Endothelial cell of umbilical vein (primary cell): ENCODE measurements at places on chromosomes 5 and 9. TPM values are rescaled to one million over a fixed set of nuclear protein-coding genes. Genes with fewer than 3 reads are reported as not detected.
A peak's percentile ranks its signal among the peaks of the same experiment; 100 is the strongest.

DNA sequence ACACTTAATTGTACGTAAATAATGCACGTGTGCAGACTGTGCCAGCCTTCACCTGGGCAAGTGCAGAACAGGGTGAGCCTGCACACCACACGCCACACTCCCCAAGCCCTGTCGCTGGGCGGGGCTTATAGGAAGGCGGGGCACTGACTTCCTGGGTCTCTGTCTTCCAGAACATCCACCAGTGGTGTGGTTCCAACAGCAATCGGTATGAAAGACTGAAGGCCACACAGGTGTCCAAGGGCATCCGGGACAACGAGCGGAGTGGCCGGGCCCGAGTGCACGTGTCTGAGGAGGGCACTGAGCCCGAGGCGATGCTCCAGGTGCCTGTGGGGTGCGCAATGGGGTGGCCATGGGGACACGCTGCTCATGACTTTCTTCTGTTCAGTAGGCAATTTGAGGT lies 44.2 kb downstream of the GSN start:
- no peak for DNase-seq

DNA sequence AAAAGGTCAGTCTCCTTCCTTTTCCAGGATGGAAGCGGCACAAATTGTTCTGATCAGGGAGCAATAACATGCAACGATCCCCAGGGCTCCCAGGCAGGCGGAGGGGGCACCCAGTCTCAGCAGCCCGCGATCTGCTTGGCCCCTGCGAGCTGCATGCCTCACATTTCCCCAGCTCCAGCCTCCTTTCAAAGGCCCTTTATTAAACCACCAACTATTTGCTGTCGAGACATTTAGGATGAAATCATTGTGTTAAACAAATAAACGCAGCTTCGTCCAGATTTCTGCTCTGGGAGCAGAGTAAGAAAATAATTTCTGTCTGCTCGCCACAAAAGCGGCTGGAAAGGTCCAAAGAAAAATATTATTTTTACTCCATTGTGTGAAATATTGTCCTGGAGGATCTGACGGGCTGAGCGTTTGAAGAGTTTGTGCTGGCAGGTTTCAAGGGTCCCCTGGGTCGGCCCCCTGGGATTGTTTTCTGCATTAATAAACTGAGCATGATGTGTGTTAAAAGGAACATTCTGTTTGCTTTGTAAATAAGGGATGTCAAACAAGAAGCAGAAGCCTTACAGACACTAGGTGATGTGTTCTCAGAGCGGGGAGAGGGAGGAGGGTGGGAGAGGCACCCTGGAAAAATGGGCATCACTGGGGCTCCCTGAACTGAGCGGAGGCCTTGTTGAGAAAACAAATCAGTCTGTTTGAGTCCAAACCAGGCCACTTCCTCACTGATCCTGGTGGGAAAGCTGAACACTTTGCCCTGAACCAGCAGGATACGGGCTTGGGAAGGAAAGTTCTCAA lies 110.1 kb downstream of the FOXD1 start:
- no peak for DNase-seq

CPEB4 gene
- total RNA-seq, result 16.4 and 18.1 TPM in 2 replicates

- DNase-seq, result no peak
These were observed 66.0 kb downstream of the MYO10 start for GRCh38 chr5:16869821-16870796.

- DNase-seq, result no peak
These were observed 8.7 kb upstream of the OR5C1 start for GRCh38 chr9:122780026-122780425.

OTULIN gene
- total RNA-seq, result 30.2 and 34.7 TPM in 2 replicates

- no peak for DNase-seq
These were observed 103.5 kb downstream of the ACER2 start for GRCh38 chr9:19512103-19512832.

SMIM33 gene
- total RNA-seq, result not detected in 2 replicates

DNA sequence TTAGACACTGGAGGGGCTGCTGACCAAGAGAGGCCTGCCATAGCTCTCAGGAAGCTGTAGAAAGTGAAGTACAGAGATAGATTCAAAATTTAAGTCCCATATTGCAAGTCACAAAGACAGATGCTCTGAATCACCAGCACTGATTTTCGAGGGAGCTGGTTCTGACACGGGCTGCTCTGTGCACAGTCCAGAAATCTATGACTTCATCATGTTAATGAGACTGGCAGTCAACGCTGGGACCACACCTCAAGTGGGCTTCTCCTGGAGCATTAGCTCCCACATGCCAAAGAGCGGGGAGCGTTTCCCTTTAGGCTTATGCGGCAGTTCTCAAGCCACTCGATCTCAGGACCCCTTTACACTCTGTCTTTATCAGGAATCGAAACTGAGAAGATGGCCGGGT lies 34.2 kb upstream of the FAT2 start:
- no peak for DNase-seq

GRCh38 chr9:33146298-33146697 lies 20.8 kb downstream of the B4GALT1 start:
- no peak for DNase-seq

LVRN gene
- total RNA-seq, result 0.28 and 0.38 TPM in 2 replicates

GRCh38 chr5:136682986-136683385 lies 317.6 kb upstream of the TRPC7 start:
- DNase-seq, result no peak

TRMT10B gene
- 5.2 and 7.0 TPM in 2 replicates for total RNA-seq

DNA sequence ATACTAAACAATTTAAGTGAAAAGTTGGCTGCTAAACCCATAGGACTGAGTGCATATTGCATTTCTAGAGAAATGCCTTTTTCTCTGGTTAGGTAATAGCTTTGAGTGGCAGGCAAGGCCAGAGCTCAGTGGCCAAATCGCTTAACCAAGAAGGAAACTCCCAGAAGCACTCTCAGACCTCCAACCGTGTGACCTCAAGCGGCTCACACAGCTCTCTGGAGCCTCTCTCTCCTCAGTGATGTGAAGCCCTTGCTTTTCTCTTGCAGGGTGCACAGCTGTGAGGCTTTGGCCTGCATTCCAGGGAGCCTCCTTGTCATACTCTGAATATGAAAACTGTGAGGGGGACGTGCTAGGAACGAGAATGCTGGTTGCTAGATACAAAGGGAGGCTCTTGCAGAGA lies 106.7 kb downstream of the INSYN2B start:
- DNase-seq, result no peak

- DNase-seq, result peak; percentile 83
These were observed 516.3 kb upstream of the ZNF608 start for GRCh38 chr5:125262782-125263181.

DNA sequence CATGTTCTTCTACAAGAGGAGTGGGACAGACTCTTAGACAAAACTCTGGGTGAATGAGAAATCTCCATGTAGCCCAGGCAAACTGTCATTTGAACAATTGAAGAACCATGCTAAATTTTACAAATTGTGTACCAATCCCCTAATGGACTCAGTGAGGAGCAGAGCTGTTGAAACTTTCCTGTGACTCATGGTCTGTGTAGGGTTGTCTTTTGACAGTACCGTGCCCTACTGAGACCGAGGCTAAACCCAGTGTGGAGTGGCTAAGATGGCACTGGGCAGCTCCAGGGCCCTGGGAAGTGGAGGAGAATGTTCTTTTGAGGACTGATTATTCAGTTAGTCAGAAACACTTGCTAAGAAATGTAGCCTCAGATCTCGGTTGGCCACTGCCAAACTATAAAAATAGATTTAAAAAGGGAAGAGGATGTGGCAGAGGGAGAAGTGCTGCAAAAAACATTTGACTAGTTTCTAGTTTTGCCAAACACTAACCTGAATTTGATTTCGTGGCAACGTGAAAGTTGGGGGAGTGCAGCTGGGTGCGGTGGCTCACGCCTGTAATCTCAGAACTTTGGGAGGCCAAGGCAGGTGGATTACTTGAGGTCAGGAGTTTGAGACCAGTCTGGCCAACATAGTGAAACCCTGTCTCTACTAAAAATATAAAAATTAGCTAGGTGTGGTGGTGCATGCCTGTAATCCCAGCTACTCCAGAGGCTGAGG lies 24.7 kb downstream of the POU4F3 start:
- DNase-seq, result no peak

DNA sequence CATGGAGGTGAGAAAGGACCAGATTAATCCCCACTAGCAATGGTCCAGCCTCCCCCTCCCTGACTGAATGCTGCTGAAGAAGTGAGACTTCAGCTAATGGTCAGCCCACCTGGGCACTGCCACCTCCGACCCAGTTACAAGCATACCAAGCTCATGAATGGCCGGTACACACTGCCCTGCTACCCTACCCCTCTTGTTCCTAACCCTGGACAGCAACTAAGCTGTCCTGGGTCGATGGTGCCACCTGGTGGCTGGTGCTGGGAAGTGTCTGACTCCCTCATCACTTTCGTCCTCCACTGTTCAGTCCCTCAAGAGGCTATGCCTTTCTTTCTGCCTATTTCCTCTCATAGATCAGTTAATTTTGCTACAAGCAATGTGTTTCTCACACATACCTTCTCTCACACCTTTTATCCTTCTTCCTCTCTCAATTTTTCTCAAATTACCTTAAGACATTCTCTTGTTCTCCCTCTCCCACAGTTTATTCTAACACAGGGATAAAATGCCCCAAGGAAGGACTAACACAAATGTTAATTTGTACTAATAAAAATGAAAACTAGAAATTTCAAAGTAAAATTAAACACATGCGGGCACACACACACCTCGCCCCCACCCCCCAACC lies 42.4 kb downstream of the PAX5 start:
- DNase-seq, result peak; percentile 16

ACOT12 gene
- total RNA-seq, result not detected in 2 replicates

- DNase-seq, result no peak
These were observed 10.5 kb downstream of the LHX6 start for GRCh38 chr9:122218071-122218934.

TMOD1 gene
- 0.74 and 1.4 TPM in 2 replicates for total RNA-seq

DNA sequence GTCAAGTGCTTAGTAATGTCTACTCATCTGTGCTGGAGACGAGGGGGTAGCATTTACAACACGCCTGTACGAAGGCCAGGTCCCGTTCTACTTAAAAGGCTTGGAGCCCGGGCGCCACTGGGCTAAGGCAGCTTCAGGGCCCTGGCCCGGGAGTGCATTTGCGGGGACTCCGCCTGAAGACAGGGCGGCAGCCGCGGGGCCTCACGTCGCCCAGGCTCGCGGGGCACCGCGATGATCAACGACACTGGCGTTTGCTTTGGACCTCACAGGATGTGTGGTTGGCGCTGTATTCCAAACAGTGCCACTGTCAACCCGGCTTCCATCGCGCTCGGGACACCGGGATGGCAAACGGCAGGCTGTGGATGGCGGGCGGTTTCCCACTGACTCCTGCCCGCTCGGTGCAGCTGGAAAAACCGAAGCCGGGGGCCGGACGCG lies 1.1 kb upstream of the TENT4A start:
- DNase-seq, result peak; percentile 60

DNA sequence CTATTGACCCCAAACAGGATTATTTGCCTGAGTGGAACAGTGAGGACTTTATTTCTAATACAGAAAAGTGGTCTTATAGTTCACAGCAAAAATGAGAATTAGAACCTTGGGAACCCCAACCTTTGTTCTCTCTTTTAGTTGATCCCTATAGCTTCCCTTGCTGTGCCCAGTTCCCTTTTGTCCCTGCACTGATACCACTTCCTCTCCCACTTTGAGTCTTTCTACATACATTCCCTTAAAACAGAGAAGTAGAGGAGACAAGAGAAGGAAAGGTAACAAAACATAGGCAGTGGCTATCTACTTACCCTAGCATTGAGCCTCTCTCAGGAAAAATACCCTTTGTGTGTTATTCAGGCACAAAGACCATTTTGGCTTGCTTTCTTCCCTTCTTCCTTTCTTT lies 246.4 kb downstream of the FAM114A2 start:
- DNase-seq, result no peak

CNTNAP3B gene
- total RNA-seq, result 80.4 and 82.9 TPM in 2 replicates

DNA sequence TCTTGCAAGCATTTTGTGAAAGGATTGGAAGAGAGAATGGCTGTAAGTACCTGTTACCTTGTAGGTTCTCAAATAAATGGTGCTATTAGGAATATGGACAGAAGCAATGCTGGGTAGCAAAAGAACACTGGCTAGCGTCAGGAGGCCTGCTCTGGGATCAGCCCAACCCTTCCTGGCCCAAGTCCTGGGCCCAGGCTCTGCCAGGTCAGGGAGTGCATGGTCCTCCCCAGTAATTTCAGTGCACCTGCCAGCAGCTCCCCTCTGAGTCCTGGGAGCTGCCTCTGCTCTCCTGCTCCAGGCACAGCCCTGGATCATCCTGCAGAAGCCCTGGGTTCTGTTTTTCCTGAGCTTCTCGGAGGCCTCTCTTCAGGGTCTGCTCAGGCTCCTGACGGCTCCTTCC lies 89.5 kb upstream of the ARAP3 start:
- no peak for DNase-seq

- DNase-seq, result no peak
These were observed 30.3 kb downstream of the SURF6 start for GRCh38 chr9:133305731-133306130.

GRCh38 chr5:21817668-21818369 lies 1035.3 kb downstream of the CDH12 start:
- DNase-seq, result peak; percentile 21

MZB1 gene
- not detected in 2 replicates for total RNA-seq

- DNase-seq, result peak; percentile 71
These were observed 22.1 kb upstream of the STXBP1 start for GRCh38 chr9:127589955-127590370.

DNA sequence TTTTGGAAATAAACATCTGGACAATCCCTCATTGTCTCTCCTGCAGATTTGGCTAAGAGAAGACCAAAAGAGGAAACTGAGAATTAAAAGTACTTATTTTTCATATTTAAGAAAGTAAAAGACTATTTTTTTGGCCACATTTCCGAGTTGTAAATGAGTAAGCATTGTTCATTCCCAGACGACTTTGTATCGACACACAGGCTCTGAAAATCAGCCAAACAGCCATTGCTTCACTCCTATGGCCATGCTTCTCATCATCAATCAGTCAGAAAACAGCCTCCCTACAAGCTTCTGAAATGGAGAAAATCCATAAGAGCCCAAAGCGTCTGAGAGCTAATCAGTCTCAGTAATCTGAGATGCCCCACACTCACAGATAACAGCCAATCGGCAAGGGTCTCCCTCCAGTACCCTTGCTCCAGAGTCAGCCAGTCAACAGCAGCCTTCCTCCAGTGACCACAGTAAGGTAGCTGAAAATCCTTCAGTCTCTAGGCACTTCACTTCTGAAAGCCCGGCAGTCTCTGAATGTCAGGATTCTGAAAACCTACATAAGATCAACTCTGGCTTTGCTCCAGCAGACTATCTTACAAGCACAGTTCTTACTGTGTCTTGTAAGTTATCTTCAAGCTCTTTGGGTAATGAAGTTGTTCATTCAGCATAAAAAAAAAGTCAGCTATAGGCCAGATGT lies 30.9 kb downstream of the CDO1 start:
- no peak for DNase-seq

SLC34A3 gene
- not detected in 2 replicates for total RNA-seq

GRCh38 chr9:136623016-136623841 lies 39.5 kb upstream of the EGFL7 start:
- DNase-seq, result no peak
